T-helper 2 cell treated with Interferon-gamma antibody and Interleukin-4, amounts not matched to agents 5 μg/mL and 100 μg/mL, for 36 hours (primary cell): ENCODE measurements at places on chromosomes 7 and 10.

DNA sequence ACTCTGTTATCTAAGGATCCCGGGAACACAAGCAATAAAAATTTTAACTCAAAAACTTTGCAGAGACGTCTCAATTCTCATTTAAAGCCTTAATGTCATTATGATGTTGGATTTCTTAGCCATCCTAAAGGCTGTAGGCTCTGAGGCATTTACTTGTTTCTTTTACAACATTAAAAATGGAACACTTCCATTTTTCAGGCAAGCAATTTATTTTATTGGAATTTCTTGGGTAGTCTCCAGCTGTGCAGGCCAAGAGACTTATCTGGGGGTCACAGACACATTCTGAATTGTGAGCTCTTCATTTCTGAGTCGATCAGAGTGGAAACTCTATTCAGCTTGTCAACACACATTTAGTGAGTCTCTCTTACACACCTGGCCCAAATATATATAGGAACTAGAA lies 48.0 kb upstream of the KIF5B start:
- H3K4me3 ChIP-seq: no peak overlapping the region
- H3K36me3 ChIP-seq: no peaks in the 10 kb centered on the region
- no peaks in the 10 kb centered on the region for H3K4me1 ChIP-seq
- DNase-seq: no peak
- H3K27ac ChIP-seq: no peak overlapping the region

DNA sequence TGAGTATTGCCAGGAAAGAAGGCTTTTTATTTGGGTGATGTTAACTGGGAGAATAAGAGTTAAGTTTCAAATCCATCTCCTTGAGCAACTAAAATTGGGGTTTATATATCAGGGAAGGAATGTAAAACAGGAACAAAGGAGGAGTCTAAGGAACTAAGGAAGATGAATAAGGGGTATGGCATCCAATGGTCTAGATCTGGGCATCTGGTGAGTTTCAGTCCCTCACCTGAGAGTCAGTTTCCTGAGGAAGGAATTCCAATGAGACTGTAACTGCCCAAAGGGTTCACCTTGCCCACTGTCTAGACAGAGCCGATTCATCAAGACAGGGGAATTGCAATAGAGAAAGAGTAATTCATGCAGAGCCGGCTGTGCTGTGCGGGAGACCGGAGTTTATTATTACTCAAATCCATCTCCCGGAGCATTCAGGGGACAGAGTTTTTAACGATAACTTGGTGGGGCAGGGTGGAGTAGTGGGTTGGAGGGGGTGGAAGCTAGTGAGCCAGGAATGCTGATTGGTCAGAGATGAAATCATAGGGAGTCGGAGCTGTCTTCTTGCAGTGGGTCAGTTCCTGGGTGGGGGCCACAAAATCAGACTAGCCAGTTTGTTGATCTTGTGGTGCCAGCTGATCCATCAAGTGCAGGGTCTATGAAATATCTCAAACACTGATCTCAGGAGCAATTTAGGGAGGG lies 188.3 kb upstream of the STK17A start:
- no peaks in the 10 kb centered on the region for H3K36me3 ChIP-seq
- no peak for DNase-seq
- H3K4me3 ChIP-seq: no peak overlapping the region
- no peak overlapping the region for H3K27ac ChIP-seq
- H3K4me1 ChIP-seq: no peaks in the 10 kb centered on the region

DNA sequence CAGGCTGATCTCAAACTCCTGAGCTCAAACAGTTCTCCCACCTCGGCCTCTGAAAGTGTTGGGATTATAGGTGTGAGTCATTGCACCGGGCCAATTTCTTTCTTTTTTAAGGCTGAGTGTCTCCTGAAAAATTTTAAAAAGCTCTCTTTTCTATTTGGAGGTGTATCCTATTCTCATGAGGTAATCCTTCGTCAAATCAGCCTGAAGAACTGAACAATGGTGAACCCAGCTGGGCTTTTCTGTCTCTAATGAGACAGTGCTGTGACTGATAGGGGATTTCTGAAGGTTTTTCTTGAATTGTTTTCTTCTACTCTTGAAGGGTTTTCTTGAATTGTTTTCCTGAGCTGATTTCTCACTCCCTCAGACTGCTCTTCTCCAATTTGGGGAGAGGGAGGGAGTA lies 30.9 kb upstream of the CALU start:
- no peak for DNase-seq
- peaks cover 16% of the 10 kb centered on the region for H3K27me3 ChIP-seq
- H3K36me3 ChIP-seq: no peaks in the 10 kb centered on the region
- no peak overlapping the region for H3K27ac ChIP-seq

GRCh38 chr7:128170461-128170860 lies 70.6 kb upstream of the LEP start:
- no peak overlapping the region for H3K4me3 ChIP-seq
- no peak for DNase-seq
- no peaks in the 10 kb centered on the region for H3K36me3 ChIP-seq
- H3K4me1 ChIP-seq: peaks cover 6% of the 10 kb centered on the region

- H3K27ac ChIP-seq: no peak overlapping the region
- H3K36me3 ChIP-seq: peaks cover 27% of the 10 kb centered on the region
- DNase-seq: no peak
- no peak overlapping the region for H3K4me3 ChIP-seq
- H3K27me3 ChIP-seq: no peaks in the 10 kb centered on the region
These were observed 14.0 kb downstream of the PNPLA8 start for GRCh38 chr7:108511939-108512338.

- peaks cover 2% of the 10 kb centered on the region for H3K27me3 ChIP-seq
- H3K27ac ChIP-seq: no peak overlapping the region
- peaks cover 4% of the 10 kb centered on the region for H3K4me1 ChIP-seq
- no peak overlapping the region for H3K4me3 ChIP-seq
- no peaks in the 10 kb centered on the region for H3K36me3 ChIP-seq
These were observed 132.5 kb downstream of the WDR37 start for GRCh38 chr10:1188558-1189135.

GRCh38 chr7:150489782-150490181 lies 24.9 kb upstream of the GIMAP7 start:
- H3K27ac ChIP-seq: no peak overlapping the region
- no peaks in the 10 kb centered on the region for H3K27me3 ChIP-seq
- no peak overlapping the region for H3K4me3 ChIP-seq
- peaks cover 28% of the 10 kb centered on the region for H3K4me1 ChIP-seq
- DNase-seq: no peak

DNA sequence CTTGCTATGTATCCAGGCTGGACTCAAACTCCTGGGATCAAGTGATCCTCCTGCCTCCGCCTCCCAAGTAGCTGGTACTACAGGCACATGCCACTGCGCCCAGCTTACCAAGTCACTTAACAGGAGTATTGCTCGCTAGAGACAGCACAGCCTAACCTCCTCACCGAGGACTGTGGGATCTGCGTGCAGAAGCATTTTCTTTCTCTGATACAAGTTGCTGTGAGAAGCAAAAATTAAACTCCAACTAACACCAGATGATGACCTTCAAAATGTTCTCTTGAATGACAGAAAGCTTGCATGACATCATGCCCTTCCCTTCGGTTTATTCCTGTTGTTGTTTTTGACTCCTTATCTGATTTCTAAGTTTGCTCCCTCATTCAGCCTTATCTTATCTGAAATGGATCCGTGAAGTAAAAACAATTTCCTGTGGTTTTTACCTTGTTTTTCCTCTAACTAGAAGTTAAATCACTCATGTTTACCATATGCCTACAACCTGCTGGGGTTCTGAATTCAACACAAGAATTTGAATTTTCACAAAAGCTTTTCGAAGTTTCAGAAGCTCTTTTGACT lies 94.4 kb upstream of the KIF5B start:
- H3K4me1 ChIP-seq: peaks cover 52% of the 10 kb centered on the region
- peak; percentile 52 for DNase-seq
- peaks cover 19% of the 10 kb centered on the region for H3K36me3 ChIP-seq
- no peaks in the 10 kb centered on the region for H3K27me3 ChIP-seq
- H3K27ac ChIP-seq: peak overlapping the region; percentile 90

DNA sequence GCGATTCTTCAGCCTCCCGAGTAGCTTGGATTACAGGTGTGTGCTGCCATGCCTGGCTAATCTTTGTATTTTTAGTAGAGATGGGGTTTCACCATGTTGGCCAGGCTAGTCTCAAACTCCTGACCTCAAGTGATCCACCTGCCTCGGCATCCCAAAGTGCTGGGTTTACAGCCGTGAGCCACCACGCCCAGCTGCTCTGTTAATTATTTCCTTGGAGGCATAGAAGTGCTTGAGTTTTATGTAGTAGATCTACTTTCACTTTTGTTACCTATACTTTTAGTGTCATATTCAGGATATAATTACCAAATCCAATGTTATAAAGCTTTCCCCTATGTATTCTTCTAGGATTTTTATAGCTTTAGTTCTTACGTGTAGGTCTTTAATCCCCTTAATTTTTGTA lies 1093.0 kb downstream of the GATA3 start:
- H3K4me3 ChIP-seq: no peak overlapping the region
- H3K27me3 ChIP-seq: no peaks in the 10 kb centered on the region
- H3K36me3 ChIP-seq: peaks cover 2% of the 10 kb centered on the region
- H3K27ac ChIP-seq: no peak overlapping the region
- DNase-seq: no peak

GRCh38 chr7:6266699-6267098 lies 5.7 kb downstream of the CYTH3 start:
- no peak overlapping the region for H3K4me3 ChIP-seq
- peaks cover 65% of the 10 kb centered on the region for H3K27me3 ChIP-seq
- DNase-seq: no peak
- H3K36me3 ChIP-seq: no peaks in the 10 kb centered on the region
- H3K27ac ChIP-seq: no peak overlapping the region

GRCh38 chr10:14742815-14743214 lies 31.9 kb downstream of the FAM107B start:
- peak overlapping the region; percentile 8 for H3K4me3 ChIP-seq
- peaks cover 16% of the 10 kb centered on the region for H3K4me1 ChIP-seq
- peaks cover 4% of the 10 kb centered on the region for H3K36me3 ChIP-seq

DNA sequence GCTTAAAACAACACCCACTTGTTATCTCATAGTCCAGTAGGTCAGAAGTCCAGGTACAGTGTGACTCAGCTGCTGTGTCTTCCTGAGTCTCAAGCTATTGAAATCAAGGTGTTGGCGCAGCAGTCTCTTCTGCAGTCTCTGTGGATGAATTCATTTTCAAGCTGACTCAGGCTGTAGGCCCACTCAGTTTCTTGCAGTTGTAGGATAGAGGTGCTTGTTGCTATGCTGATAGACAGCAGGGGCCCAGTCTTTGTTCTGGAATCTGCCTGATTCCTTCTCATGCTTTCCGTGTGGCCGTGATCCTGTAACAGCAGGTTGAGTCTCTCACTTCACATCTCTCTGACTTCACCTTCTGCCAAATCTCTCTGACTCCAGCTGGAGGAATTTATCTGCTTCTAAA lies 400.4 kb upstream of the POM121L12 start:
- no peak overlapping the region for H3K4me3 ChIP-seq
- H3K36me3 ChIP-seq: no peaks in the 10 kb centered on the region
- H3K27ac ChIP-seq: no peak overlapping the region

DNA sequence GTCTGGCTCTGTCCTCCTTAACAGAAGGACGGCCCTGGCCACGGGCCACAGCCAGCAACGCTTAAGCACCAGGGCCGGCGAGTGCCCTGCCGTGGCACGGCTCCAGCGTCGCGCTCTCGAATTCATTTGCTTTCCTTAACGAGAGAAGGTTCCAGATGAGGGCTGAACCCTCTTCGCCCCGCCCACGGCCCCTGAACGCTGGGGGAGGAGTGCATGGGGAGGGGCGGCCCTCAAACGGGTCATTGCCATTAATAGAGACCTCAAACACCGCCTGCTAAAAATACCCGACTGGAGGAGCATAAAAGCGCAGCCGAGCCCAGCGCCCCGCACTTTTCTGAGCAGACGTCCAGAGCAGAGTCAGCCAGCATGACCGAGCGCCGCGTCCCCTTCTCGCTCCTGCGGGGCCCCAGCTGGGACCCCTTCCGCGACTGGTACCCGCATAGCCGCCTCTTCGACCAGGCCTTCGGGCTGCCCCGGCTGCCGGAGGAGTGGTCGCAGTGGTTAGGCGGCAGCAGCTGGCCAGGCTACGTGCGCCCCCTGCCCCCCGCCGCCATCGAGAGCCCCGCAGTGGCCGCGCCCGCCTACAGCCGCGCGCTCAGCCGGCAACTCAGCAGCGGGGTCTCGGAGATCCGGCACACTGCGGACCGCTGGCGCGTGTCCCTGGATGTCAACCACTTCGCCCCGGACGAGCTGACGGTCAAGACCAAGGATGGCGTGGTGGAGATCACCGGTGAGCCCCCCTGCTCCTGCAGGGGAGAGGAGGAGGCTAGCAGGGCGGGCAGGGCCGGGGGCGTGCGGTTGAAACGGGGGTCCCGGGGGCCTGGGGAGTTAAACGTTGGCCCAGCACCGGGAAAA lies at the start of gene HSPB1:
TSS of gene HSPB1 (plus strand) at position 327 of the 855 bp plus-strand sequence. CDS start at position 367, 40 bp downstream.
- peak within 1 kb of the TSS; percentile 93 for H3K4me3 ChIP-seq
- peak; percentile 63 for DNase-seq
- peak within 1 kb of the TSS; percentile 81 for H3K27ac ChIP-seq
- H3K27me3 ChIP-seq: peaks cover 6% of the 10 kb centered on the region

DNA sequence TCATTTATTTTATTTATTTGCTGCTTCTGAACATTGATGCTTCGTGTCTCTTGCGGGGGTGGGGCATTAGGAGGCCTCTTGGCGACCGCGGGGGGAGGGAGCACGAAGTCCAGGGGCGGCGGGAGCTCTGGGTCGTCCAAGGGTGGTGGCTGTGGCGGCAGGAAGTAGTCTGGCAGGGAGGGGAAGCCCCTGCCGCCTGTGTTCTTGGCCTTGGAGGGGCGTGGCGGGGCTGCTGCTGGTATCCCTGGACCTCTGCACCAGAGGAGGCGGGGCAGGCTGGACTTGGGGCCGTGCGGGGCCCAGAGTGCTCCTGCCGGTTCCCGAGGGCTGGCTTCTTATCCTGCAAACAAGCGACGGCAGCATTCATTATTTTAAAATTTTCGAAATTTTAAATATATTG lies 70.5 kb upstream of the ABI1 start:
- peaks cover 14% of the 10 kb centered on the region for H3K27me3 ChIP-seq
- no peak overlapping the region for H3K27ac ChIP-seq
- DNase-seq: no peak
- H3K4me3 ChIP-seq: no peak overlapping the region
- H3K36me3 ChIP-seq: no peaks in the 10 kb centered on the region

DNA sequence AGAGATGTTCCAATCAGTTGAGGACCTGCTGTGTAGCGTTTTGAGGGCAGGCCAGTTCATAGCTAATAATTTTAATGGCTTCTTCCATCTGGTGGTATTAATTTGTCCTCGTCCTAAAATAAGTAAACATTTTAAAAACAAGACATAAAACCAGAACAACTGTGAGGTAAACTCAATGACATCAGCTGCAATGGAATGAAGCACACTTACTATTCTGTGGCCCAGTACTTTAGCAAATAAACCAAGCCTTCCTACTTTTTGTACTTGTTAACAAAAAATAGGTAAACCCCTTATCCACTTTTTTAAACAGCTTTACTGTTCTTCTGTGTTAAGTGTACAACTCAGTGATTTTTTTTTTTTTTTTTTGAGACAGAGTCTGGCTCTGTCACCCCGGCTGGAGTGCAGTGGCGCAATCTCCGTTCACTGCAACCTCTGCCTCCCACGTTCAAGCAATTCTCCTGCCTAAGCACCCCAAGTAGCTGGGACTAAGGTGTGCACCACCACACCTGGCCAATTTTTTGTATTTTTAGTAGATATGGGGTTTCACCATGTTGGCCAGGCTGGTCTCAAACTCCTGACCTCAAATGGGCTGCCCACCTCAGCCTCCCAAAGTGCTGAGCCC lies 28.9 kb upstream of the FZD1 start:
- H3K27ac ChIP-seq: no peak overlapping the region
- H3K4me3 ChIP-seq: no peak overlapping the region
- H3K36me3 ChIP-seq: no peaks in the 10 kb centered on the region
- H3K4me1 ChIP-seq: no peaks in the 10 kb centered on the region
